ENCODE measurements at places on chromosomes 7 and 10.

DNA sequence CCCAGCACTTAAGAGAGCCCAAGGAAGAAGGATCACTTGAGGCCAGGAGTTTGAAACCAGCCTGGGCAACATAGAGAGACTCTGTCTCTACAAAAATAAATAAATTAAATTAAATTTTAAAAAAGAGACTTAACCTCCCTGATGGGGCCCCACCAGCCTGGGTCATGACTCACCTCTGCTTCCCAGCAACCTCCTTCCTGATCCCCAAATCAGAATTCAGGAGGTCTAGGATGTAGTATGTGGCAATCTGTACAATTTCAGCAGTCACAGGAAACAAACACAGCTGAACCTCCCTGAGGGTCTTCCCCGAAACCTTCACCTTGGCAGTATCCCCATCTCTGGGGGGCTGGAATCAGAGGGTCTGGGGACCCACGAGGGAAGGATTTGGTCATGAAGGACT, 9.7 kb upstream of the PPP1R35 start:
- DNase-seq = no peak

DNA sequence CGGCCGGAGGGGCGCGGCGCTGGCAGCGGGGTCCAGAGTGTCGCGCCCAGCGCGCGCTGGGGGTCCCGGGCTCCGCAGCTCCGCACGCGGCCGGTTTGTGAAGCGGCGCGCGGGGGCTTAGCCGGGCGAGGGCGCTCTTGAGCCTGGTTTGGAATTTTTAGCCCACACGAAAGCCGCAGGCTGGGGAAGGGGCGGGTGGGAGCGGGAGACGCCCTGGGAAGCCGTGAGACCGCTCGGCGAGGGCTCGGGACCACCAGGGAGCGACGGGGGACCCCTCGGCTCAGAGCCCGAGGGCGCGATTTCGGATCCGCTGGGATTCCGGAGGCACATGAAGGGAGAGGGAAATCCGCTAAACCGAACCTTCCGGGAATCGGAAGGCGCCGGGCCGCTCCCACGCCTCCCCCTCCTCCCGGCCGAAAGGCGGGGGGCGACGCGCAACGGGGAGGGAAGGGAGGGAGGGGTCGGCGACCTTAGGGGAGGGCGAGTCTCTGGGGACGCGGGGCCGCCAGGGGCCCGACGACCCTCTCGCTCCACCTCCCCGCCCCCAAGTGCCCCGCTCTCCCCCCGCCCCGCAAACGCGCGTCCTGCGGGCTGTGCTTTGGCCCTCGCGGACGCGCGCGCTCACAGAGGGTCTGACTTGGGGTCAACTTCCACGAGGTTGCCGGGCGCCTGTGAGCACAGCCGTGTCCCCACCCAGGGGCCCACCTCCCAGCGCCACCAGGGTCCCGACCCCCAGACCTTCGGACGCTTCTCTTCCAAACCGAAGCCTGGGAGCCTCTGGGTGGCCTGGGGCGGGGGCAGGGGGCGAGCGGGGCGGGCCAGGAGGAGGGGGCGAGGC, 5.1 kb upstream of the ELFN1 start:
- peak; percentile 79 for DNase-seq

DNA sequence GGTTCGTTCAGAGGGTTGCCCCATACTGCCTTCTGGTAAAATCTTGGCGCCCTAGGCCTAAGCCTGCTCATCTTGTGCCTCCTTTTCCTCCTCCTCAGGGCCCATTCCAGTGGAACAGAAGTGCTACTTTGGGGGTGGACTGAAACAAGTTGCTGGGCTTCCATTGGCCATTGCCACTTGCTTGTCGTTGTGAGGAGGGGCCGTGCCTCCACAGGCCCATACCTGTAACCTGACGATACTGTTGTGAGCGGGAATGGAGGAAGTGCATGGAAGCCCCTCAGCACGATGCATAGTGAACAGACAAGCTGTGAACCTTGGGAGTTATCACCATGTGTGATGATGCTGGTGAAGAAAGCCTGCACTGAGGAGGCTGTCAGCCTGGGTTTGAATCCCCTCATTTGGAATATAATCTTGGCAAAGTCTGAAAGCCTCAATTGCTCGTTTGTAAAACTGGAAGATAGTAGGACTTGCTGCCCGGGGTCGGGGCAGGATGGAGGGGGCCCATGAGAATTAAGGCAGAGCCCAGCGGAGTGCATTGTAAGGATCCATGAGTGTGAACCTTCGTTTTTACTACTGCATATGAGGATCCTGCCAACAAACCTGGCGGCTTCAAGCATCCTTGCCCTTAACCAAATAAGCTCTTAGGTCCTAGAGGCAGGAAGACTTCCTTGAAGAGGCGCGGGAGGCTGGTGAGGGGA, 671 bp upstream of the PAPSS2 start:
- no peak for DNase-seq

GRCh38 chr10:87593702-87594101, 66.0 kb upstream of the PAPSS2 start:
- DNase-seq = no peak

- DNase-seq = peak; percentile 87
Observed at GRCh38 chr7:2237109-2237602, 4.4 kb upstream of the MAD1L1 start.

- DNase-seq = no peak
Observed at GRCh38 chr10:34292675-34293074, 522.4 kb downstream of the PARD3 start.

DNA sequence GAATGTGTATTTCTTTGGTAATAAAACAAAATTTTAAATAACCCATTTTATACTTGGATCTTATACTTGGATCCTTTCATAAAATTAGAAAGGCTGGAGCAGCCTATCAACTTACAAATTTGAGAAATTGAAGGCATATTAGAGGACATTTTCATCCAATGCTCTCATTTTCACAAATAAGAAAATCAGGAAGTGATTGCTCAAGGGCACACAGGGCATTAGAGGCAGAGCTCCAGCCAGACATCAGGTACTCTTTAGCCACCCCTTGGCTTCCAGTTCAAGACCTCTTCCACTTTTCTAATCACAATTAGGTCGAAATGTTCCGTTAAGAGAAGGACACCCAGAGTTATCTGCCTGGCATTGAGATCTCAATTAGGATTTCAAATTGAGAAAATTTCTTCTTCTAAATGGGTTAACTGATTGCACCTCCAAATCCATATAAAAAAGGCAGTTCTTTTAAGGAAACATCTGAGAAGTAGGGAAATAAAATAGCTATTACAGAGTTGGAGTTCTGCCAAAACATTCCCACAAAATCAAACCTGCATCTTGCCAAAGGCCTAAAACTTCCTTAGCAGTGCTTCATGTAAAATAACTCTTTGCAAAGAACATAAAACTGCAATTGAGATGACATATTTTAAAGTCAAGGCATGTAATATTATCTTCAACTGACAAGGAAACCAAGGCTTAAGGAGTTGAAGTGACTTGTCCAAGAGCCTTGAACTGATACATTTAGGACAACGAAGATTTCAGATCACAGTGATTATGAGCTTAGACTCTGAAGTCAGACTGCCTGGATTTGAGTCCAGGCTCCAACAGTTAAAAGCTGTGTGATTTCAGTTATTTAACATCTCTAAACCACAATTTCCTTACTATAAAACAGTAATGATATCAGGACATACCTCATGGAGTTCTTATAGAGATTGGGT, 2.4 kb downstream of the ACTA2 start:
- DNase-seq = no peak

- no peak for DNase-seq
Observed at GRCh38 chr7:114941692-114942091, 19.8 kb downstream of the MDFIC start.

GRCh38 chr7:26625286-26625685, 239.1 kb downstream of the SKAP2 start:
- DNase-seq = no peak

GRCh38 chr10:129971381-129972144, 7.5 kb upstream of the EBF3 start:
- DNase-seq = peak; percentile 80

DNA sequence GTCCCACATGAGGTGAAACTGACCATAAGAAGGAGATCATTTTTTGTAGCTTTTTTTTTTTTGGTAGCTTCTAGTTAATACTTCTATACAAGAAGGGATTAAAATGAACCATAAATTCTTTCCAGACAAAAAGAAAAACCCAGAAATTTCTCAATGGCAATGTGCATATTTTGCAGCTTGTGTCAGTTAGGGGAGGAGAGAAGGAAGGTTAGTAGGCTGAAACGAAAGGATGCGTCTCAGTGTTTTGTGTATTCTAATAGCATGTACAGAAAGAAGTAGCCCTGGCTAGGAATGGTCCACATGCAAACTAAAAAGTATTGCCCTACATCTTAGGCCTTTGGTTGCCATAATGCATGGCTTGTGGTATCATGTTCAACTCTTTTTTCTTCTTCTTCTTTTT, 90.6 kb downstream of the CACNB2 start:
- no peak for DNase-seq

GRCh38 chr10:77829356-77829755, 97.2 kb downstream of the DLG5 start:
- DNase-seq = no peak

GRCh38 chr7:28774261-28774988, 183.7 kb downstream of the TRIL start:
- no peak for DNase-seq

GRCh38 chr7:130148561-130148960, 56.6 kb downstream of the TMEM209 start:
- no peak for DNase-seq

GRCh38 chr7:134293002-134293740, 23.6 kb downstream of the SLC35B4 start:
- DNase-seq = peak; percentile 82

- no peak for DNase-seq
Observed at GRCh38 chr10:131396121-131397050, 84.9 kb upstream of the TCERG1L start.

GRCh38 chr7:12028508-12028907, 182.6 kb upstream of the TMEM106B start:
- DNase-seq = no peak

GRCh38 chr7:127885843-127886242, 145.4 kb downstream of the LRRC4 start:
- DNase-seq = no peak

DNA sequence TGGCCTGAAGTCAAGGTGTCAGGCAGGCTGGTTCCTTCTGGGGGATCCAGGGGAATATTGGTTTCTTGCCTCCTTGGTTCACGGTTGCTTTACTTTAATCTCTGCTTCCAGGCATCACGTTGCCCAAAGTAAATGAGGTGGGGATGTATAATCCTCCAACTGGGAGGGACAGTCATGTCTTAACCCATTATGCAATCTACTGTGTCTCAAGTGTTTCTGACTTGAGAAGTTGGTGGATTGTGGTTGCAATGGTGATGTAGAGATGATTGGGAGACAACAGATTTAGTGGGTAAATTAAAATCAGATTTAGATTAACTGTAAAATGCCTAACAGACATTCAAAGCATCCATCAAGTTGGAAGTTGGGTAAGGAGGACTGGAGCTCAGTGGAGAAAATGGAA, 32.7 kb downstream of the TBXAS1 start:
- DNase-seq = no peak

- DNase-seq = no peak
Observed at GRCh38 chr7:45033261-45033930, 33.4 kb downstream of the CCM2 start.

- no peak for DNase-seq
Observed at GRCh38 chr7:43377196-43377960, 205.5 kb upstream of the STK17A start.

DNA sequence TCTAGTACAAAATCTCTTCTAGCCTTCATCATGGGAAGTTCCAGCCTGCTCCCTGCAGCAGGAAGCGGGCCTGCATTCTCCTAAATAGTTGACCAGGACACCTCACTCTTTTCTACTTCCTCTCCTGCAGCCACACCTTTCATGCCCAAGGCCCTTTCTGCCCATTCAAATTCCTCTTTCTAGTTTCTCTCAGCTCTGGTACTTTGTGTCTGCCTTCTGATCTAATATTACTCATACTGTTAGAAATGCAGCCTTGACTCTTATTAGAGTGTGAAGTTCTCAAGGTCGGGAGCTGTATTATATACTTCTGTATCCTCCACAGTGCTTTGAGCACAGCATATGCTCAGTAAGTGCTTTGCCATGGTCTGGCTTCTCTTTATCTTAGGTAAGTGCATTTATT, 103.1 kb downstream of the PRKCQ start:
- DNase-seq = no peak

DNA sequence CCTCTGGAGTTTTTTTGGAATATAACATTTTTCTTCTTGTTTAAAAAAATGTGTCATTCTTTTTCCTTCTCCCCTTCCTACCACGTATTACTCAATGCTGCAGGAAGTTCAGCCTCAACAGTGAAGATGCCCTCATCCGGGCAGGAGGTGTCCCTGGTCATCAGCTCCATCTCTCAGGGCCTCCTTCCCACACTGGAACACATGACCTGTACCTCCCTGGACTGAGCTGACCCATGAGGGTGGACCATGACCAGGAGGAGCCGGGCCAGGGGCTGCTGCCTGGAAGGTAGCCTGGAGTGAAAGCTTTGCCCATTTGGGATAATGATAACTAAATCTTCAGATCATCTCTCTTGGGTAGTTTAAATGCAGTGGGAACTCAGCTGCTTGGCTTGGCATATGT, 316.5 kb upstream of the ZMIZ1 start:
- no peak for DNase-seq

GRCh38 chr10:12419262-12419847, 70.0 kb downstream of the CAMK1D start:
- no peak for DNase-seq

DNA sequence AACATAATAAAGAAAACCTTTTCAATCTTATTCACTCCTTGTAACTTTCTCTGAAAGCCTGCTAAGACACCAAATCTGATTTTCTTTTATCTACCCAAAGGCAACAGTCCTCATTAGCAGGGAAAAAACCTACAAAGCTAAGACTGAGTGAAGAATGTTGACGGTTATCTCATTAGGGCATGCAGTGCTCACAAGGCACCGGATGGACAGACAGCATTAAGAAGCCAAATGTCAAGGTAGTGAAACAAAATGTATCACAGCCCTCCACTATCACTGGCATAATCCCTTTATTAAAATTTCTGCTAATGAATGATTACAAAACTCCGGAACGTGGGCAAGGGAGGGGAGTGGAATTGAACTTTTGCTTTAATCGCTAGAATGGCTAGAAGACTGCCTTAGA, 442.8 kb downstream of the NEBL start:
- DNase-seq = no peak

DNA sequence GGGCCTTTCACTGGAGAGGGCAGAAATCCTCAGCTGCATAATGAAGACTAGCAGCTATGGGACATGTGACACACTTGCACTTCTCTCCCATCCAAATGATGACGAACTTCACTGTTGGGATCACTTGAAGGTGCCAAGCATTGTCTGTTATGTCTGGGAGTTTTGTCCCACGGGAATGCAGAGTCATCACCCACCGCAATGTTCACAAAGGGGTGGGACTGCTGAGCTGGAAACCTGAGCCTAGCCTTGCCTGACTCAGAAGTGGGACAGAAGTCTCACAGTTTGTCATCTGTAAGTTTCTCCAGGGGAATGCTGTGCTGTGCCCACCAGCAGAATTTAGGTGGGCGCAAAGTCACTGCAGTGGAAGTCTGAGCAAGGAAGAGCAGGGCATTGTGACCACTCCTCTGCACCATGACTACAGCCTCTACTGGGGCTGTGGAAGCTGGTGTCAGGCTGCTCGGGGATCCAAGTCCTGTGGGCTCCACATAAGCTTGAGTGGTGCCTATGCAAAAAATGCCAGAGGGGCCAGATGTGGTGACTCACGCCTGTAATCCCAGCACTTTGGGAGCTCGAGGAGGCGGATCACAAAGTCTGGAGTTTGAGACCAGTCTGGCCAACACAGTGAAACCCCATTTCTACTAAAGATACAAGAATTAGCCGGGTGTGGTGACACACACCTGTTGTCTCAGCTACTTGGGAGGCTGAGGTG, 472.0 kb upstream of the CNTNAP2 start:
- no peak for DNase-seq

Measured in GM10248 (cell line).